ENCODE measurements at places on chromosomes 1 and 21.
A peak's percentile ranks its signal among the peaks of the same experiment; 100 is the strongest.

DNA sequence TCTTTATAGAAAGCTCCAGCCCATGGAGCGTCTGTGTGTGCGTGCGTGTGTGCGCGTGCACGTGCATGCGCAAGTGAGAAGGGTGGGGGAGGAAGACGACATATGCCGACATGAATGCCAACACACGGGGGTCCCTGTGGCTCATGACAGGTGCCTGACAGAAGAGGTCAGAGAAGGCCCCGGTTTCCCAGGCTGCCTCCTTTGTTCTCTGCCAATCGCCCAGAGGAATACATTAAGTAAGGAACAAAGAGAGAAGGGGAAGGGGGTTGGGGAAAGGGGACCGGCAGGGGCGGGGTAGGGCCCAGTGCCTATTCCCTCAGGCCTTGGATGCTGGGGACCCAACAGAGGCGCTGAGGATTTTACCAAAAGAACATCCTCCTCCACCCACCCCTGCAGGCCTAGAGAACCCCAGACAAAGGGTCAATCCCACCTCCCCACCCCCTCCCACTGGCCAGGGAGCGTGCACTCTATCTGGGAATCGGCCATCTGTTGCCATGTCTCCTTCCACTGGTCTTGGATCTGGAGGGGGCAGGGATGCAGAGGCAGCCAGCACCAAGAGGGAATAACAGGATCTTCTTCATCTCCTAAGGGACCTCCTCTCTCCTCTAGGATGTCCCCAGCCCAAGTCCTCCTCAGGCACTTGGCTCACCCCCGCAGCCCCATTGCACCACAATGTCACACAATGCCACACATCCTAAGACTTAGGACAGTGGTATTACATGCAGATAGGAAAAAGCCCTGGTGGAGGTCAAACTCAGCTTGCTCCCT, 39.4 kb downstream of the PIK3C2B start:
- DNase-seq, result no peak
- H3K4me3 ChIP-seq, result no peak overlapping the region
- H3K36me3 ChIP-seq, result peaks cover 57% of the 10 kb centered on the region
- no peaks in the 10 kb centered on the region for H3K4me1 ChIP-seq

DNA sequence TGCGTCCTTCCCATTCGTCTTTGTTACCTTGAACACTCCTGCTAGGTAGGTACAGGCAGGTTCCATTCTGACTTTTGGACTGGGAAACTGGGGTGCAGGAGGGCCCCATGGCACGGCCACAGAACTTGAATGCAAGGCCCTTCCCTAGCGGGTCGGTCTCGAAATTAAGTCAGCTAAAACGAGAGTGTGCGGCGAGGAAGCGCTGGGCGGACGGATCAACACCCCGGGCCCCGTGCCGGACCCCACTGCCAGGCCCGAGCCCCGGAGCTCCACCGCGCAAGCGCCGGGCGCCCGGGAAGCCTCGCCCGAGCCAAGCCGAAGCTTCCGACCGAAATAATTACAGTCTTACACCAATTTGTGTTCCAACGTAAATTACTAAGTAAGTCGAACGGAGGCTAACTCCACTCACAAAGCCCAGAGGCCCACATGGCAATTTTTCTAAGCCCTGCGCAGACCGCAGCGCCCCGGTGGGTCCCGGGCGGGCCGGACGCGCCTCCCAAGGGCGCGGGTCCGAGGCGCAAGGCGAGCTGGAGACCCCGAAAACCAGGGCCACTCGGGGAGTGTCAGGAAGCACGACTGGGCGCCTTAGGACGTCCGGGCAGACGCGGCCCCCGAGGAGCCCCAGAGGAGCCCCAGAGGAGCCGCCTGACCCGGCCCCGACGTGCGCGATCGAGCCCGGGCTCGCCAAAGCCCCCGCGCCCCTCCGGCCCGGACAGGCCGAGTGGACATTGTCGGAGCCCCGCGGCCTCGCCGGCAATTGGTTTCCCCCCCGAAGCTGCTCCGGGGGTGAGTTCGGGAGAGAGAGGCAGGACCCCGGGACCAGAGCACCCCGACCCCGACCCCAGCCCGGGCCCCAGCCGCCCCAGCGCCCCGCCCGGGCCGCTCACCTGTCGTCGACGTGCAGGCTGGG, 624 bp downstream of the RIPK4 start:
- H3K4me1 ChIP-seq, result peaks cover 48% of the 10 kb centered on the region
- H3K36me3 ChIP-seq, result no peaks in the 10 kb centered on the region
- peak overlapping the region; percentile 55 for H3K4me3 ChIP-seq
- peak overlapping the region; percentile 68 for H3K27ac ChIP-seq
- H3K27me3 ChIP-seq, result peaks cover 30% of the 10 kb centered on the region
- DNase-seq, result no peak

GRCh38 chr1:170213596-170213995, 67.8 kb downstream of the NTMT2 start:
- no peak overlapping the region for H3K4me3 ChIP-seq
- H3K27ac ChIP-seq, result peak overlapping the region; percentile 57
- peak; percentile 62 for DNase-seq
- peaks cover 7% of the 10 kb centered on the region for H3K4me1 ChIP-seq
- H3K36me3 ChIP-seq, result no peaks in the 10 kb centered on the region

- no peak for DNase-seq
- H3K4me3 ChIP-seq, result no peak overlapping the region
- H3K27me3 ChIP-seq, result no peaks in the 10 kb centered on the region
- H3K27ac ChIP-seq, result no peak overlapping the region
Observed at GRCh38 chr1:207020065-207020708, 12.4 kb downstream of the C1orf116 start.

Measured in right atrium auricular region (tissue), 2 donors.